ENCODE measurements at places on chromosomes 4 and X. TPM values are rescaled to one million over a fixed set of nuclear protein-coding genes. Genes with fewer than 3 reads are reported as not detected.

GRCh38 chr4:17494258-17495190 is 17.4 kb downstream of the QDPR start:
- no peak for DNase-seq

DNA sequence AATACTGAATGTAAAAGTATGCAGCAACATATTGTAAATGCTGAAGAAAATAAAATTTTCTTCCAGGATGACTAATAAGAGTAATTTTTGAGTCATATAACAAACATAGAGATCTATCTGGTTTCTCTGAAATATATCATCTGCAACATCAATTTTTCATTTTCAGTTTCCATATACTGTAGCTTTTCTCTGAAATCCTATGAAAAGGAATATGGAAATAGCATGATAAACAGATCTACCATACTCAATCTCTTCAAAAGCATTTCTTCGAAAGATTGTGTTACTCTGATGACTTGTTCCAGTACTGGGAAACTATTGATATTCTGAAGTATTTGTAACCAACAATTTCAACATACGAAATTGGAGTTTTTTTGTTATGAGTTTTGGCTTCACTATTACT is 1156.7 kb downstream of the FAM133A start:
- no peak for DNase-seq

DNA sequence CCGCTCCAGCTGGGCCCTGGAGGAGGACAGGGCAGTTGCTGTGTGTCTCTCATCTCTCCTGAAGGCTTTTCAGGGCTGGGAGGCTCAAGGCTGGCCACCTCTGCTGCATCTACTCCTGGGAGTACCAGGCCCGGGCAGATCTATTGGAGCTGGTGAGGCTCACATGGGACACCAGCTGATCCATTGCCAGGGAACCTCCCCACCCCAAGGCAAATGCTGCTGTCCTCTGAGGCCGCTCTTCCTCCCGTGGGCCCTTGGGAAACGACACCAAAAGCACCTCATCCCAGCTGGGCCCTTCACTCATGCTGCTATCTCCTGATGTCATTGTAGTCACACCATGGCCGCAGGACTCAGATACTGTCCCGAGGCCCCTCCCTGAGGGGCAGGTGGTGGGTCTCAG is 3.6 kb downstream of the UBL4A start:
- DNase-seq = no peak

DNA sequence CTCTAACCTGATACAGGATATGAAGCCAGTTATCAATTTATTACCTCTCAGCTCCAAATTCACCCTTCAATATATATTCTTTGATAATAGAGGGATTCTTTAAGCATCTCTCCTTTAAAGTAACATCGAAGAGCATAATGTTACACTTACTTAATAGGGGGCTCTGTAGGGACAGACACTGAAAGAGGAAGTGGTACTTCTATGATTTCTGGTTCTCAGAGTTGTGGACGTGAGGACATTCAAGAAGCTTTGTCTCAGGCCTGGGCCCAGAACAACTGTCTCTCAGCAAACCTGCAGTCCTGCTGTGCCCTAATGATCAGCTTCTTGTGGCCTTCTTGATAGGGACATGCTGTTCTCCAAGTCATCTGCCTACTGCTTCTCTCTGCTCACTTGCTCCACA is 4.2 kb upstream of the ZXDB start:
- DNase-seq = no peak

- no peak for DNase-seq
Measured at GRCh38 chrX:45329217-45329616, 128.5 kb upstream of the DIPK2B start.

DNA sequence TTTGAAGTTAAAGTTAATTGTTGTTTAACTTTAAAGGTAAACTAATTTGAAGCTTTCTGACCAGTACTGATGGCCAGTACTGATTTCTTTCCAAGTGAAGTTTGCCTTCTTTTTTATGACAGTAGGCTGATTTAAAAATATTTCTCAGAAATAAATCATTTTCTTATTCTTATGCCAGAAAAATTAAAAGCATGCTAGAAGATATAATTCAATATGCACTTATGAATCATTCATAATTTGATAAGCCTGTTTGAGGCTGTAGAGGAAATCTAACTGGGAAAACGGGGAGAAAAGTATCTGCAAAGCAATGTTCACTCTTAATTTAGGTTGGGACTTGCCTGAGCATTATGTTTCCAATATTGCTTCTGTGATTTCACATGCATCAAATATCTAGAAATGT is 1112.0 kb upstream of the INTU start:
- no peak for DNase-seq

The HSFX3 gene
- polyA plus RNA-seq = not detected

Data from left renal pelvis (tissue), 4 donors.